Activated CD4-positive, CD25-positive, alpha-beta regulatory T cell (primary cell): ENCODE measurements at places on chromosomes 1 and 21.

DNA sequence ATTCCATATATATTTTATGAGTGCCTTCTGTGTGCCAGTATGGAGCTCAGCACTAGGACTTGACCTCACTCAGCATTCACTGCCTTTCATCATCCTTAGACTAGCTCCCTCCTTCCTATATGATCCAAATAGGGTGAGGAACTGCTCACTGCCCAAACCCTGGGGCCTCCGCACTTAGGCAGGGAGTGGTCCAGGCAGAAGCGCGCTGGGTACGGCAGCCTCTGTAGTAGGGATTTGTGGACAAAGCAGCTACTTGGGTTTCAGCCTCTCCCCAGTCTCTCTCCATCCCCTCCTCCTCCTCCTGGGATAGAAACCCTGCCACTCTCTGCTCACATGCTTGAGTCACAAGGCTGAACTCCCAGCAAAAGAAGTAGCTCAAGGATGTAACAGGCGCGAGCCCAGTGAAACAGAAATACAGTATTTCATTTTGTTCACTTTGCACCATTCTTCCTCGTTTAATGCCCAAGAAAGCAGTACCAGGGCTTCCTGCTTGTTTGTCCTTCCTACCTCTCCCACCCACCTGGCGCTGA, 32.9 kb downstream of the PLEKHA6 start:
- DNase-seq: no peak

DNA sequence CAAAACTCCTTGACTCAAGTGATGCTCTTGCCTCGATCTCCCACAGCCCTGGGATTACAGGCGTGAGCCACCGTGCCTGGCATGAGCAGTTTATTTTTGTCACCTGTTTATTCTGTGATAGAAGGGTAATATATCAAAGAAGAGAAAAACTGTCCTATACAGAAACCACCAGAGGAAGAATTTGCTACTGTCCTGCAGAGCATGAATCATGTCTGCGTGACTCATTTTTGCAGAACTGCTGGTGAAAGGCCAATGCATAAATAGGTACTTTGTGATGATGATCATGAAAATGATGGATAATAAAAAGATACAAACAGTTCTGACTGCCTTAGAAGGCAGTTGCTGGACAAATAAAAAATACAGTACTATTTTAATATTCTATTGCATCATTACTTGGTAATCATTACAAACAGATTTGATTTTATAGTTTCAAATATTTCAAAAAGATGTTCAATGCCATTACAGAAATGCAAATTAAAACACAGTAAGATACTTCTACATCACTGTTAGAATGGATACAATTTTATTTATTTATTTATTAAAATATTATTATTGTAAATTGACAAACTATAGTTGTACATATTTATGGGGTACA, 26.5 kb downstream of the RIPPLY3 start:
- no peak for DNase-seq

DNA sequence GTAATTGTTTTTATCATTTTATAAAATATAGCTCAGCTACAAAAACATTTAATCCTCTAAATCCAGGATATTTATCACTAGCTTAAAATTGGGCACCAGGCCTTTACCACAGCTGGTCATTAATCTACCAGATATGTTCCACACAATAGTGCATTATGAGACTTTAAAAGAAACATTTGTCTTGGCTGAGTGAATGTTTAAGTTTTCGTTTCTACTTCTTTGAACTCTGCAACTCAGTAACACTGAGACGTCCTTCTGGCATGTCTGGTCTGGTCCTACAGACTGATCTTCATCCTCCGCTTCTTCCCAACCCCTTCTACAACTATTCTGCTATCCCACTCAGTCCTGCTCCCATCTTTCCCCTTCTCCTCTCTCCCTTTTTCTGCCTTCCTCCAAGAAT, 296.2 kb downstream of the NEGR1 start:
- DNase-seq: no peak

GRCh38 chr1:247209396-247209795, 37.6 kb upstream of the ZNF124 start:
- no peak for DNase-seq

DNA sequence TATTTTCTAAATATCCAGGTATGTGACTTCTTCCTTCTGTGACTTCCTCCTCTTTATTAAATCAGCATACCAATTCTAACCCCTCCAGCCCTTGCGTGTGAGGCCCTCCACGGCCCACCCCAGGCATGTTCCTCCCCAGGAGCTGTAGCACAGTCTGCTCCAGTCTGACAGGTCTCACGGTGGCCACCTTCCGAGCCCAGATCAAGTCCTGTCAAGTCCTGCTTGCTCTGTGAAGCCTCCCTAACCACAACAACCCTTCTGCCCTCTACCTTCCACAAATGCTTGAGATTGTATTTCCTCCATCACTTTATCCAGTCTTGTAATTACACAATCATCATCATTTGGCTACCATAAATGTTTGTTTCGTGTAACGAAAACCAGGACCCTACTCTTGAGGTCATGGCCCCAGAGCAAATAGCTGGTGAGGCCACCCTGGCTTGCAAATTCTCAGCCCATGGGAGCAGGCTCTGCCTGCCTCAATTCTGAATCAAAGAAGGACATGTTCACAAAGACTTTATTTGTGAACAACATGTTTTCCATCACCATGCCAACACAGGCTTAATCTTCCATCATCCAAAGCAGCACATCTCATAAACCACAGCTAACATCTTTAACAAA, 33.0 kb upstream of the S100A7 start:
- DNase-seq: no peak

DNA sequence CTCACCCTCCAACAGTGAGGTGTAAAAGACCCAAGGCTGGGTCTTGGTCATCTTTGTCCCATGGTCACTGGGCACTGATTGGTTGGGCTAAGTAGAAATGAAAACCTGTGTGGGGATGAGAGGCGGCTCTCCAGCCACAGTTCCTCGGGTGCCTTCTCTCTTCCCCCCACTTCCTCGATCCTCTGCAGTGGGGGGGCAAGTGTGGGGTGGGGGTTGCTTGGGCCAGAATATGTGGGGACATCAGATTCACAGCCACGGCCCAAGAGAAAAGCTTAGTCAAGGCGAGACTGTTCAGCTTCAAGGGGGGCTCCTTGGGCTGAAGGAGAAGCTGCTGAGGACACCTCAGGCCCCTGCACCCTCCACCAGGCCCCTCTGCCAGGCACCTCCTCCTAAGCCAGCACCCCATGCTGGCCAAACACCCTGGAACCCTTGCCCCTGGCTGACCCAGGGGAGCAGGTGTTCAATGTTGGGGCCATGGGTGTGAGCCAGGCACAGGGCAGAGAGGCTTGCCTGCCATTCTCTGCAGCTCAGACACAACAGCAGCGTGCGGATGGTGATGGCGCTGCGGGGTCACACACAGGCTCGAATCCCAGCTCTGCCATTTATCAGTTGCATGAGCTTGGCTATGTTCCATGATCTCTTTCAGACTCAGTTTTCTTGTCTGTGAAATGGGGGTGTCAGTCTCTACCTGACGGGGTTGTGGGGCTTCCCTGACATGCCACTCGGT, 21.0 kb upstream of the TNFRSF1B start:
- DNase-seq: no peak
